Stimulated activated CD4-positive, alpha-beta T cell treated with anti-CD3 and anti-CD28 coated beads, Interleukin-12 subunit alpha, Interleukin-12 subunit beta, amount 100 ng/mL, for 48 hours (primary cell): ENCODE measurements at places on chromosomes 2 and 18.

DNA sequence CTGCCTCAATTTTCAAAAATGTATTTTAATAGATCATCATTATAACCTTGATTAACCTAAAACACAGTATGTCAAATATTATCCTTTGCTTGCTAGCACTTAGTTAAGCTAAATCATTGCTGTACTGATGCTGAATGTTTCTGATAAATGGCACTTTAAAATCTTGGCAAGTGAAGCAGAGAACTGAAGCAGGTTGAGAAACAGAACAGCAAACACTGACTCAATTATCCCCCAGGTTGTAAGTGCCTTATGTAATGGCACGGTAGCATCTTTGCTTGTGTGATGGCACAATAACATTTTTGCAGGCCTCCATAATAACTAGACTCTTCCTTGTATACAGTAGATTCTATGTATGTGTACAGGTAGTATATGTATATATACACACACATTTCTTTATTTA, 33.8 kb downstream of the ARHGAP15 start:
- no peak for DNase-seq

- DNase-seq: no peak
Measured at GRCh38 chr2:127175751-127176354, 44.2 kb downstream of the CYP27C1 start.

DNA sequence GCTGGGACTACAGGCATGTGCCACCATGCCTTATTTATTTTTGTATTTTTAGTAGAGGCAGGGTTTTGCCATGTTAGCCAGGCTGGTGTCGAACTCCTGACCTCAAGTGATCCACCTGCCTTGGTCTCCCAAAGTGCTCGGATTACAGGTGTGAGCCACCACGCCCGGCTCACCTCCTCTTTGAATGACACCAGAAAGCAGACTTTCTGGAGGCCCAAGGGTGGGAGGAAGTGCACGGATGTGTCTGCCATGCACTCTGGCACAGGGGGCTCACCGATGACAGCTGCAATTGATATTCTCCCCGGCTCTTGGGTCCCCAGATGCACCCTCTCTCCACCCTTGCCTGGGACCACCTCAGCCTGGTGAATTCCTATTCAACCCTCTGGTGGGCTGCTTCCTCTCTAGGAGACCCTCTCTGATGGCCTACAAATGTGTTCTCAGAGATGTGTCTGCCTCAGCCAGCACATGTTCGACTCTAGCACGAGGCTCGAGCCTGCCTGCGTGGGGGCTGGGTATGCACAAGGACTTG, 87.3 kb downstream of the SEPTIN10 start:
- DNase-seq: no peak

- DNase-seq: no peak
Measured at GRCh38 chr2:31334311-31335026, 80.1 kb downstream of the XDH start.

- DNase-seq: no peak
Measured at GRCh38 chr2:199668645-199669044, 182.3 kb downstream of the FTCDNL1 start.

DNA sequence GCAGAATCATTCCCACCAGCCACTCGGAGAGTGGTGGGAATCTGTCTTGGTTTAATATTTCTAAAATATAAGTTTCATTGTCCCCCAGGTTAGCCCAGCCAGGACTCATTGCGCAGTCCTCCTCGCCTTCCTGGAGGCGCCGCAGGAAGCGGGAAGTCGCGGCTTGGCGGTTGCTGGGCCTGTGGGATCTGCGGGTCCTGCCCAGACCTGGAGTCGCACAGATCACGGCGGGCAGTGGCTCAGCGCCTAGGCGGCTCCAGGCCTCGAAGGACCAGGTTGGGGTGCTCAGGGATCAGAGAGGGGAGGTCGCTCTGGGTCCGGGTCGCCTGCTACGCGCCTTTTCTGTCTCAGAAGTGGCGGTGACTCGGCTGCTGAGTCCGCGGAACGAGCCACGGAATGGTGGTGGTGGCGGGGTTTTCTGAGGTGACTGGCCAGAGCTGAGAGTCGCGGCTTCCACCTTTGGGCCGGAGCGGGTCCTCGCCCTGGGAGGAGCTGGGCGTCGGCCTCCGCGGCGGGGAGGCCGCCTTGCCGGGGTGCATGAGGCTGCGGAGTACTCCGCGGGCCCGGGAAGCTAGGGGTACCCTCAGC, 2.6 kb downstream of the HOXD3 start:
- no peak for DNase-seq

GRCh38 chr2:47145466-47145865, 9.6 kb downstream of the STPG4 start:
- no peak for DNase-seq

DNA sequence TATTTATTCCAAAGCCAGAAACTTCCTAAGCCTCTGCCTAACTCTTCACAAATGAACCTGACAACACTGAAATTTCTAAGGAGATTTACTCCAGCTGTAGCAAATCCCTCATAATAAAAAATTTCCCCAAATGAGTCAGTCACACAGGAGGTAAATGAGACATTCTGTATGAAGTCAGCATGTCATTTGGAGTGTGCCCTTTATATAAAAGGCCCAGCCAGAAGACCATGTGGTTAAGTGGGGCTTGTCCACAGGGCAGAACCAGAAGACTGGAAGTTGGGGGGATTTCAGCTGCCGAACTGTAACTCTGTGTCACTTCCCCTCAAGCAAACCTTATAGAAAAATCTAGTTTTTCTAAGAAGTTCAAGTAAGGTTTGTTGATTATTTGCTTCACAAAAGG, 30.2 kb downstream of the NRP2 start:
- DNase-seq: no peak

DNA sequence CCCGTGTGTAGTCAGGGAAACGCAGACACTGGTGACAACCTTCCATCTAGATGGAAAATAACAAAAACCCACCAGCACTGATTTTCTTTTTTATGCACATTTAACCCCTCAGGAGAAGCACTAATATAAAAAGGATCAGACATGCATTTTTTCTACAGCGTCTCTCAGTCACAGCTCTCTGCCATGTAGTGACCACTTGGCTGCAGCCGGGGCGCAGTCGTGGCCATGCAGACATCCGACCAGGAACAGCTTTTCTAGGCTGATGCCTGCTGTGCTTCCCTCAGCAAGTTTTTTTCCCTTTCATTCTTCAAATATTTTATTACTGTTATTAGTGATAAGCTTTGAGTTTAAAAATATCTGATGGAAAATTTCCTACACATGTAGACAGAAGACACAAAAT, 63.3 kb downstream of the MERTK start:
- DNase-seq: no peak

DNA sequence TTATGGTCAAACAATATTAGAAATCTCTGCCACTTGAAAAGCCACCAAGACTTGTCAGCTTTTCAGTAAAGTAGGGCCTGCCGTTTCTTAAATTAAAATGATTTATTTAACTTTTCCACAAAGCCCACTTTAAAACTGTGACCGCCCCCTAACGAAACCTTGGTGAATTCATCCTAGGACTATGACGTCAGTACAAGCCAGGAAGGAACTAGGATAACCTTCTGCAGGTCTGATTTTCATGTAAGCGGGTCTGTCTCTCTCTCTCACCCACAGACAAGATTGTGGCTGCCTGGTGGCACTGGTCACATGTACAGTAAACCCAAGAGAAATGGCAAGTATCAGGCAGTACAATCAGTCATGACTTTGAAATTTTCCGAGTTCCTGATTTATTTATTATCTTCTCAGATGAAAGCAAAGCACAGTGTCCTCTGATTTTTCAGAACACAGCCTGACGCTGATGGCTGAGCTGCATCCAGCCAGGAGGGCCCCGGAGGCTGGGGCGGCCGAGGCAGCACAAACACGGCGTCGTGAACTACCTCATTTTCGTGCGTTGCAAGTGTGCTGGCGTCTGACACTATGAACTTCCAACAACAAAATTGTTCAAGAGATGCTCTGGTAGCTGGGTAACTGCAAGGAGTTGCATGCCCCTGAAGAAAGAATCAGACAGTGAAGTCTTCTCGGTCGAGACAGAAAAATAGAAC, 18.9 kb downstream of the SALL3 start:
- no peak for DNase-seq

DNA sequence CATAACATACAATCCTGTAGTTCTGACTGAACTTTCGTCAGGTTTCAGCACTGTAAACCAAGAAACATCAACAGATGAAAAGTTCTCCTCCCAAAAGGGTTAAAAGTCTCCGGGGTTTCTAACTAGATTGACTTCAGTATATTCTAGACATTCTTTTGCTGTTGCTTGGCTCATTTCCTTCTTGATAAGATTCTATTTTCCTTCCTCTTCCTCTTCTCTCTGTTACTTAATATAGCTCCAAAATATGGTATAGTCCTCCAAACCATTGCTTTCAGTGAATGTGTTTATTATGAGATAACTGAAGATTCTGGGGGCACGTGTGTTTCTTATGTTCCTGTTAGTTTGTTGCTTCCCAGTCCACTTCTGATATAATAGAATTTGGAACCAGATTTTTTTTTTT, 46.4 kb upstream of the MAP4K3 start:
- no peak for DNase-seq

GRCh38 chr18:36348971-36349417, 51.5 kb downstream of the FHOD3 start:
- DNase-seq: no peak

DNA sequence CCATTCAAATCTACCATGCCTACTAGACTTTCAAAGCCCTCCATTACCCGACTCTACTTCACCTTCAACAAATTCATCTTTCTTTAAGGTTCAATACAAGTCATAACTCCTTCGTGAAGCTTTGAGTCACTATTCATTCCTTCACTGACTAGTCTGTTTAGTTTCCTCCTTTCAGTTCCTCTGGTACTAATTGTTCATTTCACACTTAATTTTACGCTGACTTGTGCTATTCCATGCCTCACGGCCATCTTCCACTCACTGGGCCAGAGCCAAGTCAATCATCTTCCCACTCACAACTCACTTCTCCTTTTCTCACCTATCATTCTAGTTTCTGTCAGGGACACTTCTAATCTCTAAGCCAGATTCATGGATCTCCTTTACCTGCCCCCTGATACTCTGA, 136.2 kb downstream of the MTX2 start:
- DNase-seq: no peak

DNA sequence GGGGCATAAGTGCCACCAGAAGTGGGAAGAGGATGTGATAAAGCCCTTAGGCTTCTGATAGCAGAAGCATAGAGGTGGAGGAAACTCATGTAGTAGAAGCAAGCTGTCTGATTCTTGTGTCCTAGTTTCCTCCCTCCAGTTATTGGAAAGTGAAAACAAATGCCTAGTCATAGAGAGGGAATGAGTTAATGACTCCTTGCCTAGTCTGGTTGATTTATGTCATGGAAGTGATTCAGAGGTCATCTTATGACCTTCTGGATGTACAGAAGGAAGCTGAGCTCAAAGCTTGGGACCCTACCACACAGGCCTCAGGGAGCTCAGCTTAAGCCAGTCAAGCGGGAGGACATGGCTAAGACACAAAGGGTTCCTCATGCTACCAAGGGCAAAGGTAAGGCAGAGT, 232.2 kb downstream of the THSD7B start:
- no peak for DNase-seq

- DNase-seq: no peak
Measured at GRCh38 chr2:223386189-223386588, 216.0 kb downstream of the SCG2 start.

- DNase-seq: no peak
Measured at GRCh38 chr2:28930205-28930604, 35.7 kb downstream of the WDR43 start.

- no peak for DNase-seq
Measured at GRCh38 chr2:169294001-169294675, 68.2 kb downstream of the LRP2 start.
